ENCODE measurements at places on chromosomes 4 and X. TPM values are rescaled to one million over a fixed set of nuclear protein-coding genes. Genes with fewer than 3 reads are reported as not detected.

Gene C4orf54
- 1.7 TPM for total RNA-seq

Gene MND1
- 0.62 TPM for total RNA-seq

Gene DSPP
- not detected for total RNA-seq

Gene TRIM61
- total RNA-seq, result 2.0 TPM

Gene CEP135
- total RNA-seq, result 2.8 TPM

Gene EXOC1L
- total RNA-seq, result not detected

Gene FAM184B
- total RNA-seq, result not detected
